ENCODE measurements at places on chromosomes 7 and 10.

DNA sequence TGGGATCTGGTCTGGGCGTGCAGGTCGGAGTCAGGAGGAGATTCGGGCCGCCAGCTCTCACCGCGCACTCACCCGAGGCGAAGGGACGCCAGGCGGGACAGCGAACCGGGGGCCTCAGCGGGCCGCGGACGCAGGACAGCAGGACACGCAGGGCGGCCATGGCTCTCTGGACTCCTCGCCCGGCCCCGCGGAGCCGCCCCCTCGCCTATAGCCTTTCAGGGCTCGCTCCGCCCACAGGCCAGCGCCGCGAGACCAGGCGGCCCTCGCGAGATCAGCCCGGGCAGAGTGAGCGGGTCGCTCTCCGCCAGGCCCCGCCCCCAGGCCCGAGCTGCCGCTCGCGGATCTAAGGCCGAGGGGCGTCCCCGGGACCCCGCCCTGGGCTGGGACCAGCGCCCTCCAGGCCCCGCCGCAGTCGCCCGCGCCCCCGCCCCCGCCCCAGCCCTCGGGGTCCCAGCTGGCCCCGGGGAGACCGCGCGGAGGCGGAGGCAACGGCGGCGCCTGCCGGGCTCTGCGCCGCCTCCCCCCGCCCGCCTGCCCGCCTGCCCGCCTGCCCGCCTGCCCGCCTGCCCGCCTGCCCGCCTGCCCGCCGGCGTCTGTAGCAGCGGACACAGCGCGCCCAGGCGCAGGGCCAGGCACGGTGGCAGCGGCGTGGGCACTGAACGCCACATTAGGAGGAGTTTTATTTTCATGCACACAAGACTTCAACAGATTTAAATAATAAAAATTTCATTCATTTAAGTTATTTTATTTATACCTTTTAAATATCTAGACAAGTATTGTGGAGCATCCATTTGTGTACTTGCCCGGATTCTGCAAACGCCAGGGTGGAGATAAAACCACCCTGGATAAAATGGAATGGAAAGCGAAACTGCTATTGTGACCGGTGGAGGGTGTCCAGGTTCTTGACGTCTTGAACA is at the start of gene ECHS1:
ECHS1 (minus strand) TSS at position 181 of the 917 bp plus-strand sequence; CDS start at position 160, 21 bp downstream.
- peak; percentile 89 for DNase-seq

DNA sequence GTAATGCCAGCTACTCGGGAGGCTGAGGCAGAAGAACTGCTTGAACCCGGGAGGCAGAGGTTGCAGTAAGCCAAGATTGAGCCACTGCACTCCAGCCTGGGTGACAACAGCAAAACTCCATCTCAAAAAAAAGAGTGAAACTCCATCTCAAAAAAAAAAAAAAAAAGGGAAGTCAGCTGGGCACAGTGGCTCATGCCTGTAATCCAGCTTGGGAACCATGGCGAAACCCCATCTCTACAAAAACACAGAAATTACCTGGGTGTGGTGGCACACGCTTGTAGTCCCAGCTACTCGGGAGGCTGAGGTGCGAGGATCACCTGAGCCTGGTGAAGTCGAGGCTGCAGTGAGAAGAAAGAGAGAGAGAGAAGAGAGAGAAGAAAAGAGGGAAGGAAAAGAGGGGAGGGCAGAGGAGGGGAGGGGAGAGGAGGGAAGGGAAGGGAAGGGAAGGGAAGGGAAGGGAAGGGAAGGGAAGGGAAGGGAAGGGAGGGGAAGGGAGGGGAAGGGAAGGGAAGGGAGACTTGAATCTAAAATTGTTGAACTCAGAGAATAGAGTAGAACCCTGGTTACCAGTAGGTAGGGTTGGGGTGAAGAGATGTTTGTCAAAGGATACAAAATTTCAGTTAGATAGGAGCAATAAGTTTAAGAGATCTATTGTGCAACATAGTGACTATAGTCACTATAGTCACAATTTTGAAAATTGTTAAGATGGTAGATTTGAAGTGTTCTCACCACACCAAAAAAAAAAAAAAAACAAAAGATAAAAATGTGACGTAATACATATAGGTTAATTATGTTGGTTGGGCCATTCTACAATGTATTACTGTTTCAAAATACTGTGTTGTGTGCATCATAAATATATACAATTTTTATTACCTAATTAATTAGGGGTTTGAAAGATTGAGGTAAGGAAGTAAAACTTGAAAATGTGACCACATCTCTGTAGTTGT is 2.5 kb downstream of the SLC16A9 start:
- DNase-seq: no peak

DNA sequence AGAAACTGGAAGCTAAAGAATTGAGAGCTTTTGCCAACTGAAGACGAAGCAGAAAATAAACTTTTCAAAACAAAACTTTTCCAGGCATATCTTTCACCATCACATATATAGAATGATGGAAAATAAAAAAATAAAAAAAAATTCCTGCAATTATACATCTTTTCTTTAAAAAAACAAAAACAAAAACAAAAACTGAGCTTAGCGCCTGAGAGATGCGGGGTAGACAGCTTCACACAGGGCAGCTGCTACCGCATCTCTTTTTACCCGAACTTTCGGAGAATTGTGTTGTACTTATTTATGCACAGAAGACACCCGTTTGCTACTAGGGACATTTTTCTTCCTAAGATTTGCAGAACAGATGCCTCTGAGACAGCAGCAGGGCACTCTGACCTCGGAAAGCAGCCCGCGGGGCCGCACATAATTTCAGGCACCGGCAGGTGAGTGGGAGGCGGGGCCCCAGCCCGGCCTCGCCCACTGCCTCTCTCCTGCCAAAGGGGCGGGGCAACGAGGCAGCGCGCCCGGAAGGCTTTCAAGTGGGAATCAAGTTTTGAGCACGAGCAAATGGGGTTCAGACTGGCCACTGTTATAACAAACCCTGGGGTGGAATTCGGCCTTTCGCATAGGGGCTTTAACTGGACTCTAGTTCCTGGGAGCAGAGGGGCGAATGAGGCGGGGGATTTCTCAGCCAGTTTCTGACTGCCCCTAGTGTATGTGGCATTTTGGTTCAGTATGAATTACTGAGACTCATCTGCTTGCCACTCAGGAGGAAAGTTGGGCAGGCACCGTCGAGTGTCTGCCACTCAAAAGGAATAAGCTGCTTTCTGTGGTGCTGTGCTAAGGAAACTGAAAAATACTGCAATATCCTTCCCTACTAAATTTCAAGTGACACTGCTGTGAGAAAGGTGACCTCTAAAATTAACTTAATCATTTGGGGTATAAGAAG is 18.5 kb upstream of the FAM133B start:
- no peak for DNase-seq

DNA sequence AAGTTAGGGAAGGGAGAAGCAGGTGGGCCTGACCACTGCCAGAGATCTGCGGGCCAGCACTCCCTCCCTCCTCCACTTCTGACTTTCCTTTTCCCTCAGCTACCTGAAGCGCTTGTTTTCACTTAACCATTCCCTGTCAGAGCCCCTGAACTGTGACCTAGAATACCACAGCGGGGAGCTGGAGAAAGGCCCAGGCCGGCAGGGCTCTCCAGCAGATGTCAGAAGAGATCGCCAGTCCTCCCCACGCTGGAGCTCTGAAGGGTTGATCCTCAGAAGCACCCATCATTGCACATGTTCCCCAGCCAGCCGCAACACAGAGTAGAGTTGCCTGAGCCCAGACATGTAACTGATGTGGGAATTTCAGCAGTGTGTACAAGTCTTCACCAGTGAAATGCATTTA is 44.4 kb upstream of the GAD2 start:
- DNase-seq: no peak

DNA sequence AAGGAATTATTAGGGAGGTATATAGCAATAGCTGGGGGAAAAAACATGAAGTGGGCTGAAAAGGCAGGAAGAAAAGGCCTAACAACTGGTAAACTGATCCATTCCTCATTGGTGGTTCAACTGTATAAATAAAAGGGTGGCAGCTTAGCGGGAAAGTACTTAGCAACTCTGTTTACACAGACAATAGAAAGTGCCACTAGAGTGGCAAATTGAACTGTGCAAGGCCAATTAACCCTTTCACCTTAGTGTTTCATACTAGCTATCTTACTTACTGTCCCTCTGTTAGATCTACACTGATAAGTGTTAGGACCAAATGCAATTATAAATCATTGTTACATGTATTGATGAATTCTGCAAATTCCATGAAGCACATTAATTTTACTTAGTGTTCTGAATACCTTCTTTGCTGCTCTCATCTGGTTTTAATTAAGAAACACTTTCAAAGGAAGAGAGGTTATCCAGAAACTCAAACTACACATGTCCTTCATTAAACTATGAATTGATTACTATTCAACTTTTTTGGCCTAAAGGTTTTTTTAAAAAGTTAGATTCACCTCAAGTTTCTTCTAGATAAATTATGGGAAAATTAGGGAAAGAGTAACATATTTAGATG is 28.0 kb downstream of the DNAJC1 start:
- no peak for DNase-seq

- peak; percentile 42 for DNase-seq
These were observed 63.5 kb downstream of the LGI1 start for GRCh38 chr10:93821051-93821772.

DNA sequence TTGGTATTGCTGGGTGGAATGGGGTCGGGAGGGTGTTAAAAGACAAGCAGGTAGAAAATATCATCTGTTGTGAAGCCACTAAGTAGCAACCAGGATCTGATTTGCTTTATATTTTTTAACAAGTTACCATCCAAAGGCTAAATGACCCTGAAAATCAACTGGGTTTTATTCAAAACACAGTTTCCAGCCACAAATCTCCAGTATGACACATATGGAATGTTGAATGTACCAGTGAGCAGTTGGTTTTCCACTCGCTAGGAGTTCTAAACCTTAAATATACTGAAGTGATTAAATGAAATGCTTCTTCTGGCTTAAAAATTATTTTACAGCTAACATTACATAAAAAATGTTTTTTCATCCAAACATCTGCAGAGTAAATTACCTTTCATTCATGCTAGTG is 112.5 kb downstream of the PDE1C start:
- DNase-seq: no peak

DNA sequence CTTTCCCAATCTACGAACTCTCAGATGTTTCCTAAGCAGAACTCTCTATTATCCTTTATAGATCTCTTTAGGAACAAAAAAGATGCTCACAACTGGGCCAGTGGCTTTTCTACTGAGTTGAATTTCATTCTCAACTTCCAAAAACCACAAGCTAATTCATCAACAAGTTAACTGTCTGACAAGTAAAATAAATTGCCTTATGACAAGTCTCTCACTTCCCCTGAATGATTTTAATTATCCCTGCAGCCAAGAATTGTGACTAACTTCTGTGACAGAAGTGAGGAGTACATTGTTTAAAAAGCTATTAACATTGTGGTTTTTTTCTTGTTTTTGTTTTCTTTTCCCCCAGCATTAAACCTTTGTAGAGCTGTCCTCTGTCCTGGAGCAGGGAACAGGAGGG is 343.1 kb downstream of the HPSE2 start:
- DNase-seq: peak; percentile 13

- DNase-seq: no peak
These were observed 31.3 kb downstream of the LAMB1 start for GRCh38 chr7:107971613-107972012.

DNA sequence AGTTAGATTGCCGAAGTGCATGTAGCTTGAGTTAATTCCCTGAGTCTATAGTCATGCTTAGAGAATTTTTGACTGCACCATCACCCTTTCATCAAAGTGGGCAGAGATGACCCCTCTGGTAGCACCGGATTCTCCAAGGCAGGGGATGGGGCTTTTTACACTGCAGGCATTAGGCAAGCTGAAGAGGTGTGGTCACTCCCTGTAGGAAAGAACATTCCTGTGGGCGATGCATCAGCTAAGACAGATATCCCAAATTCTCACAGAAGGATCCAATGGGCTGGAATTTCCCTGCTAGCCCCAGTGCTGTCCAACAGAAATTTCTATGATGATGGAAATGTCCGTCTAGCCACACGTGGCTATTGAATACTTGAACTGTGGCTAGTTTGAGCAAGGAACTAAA is 118.2 kb downstream of the ADAM12 start:
- DNase-seq: peak; percentile 22

DNA sequence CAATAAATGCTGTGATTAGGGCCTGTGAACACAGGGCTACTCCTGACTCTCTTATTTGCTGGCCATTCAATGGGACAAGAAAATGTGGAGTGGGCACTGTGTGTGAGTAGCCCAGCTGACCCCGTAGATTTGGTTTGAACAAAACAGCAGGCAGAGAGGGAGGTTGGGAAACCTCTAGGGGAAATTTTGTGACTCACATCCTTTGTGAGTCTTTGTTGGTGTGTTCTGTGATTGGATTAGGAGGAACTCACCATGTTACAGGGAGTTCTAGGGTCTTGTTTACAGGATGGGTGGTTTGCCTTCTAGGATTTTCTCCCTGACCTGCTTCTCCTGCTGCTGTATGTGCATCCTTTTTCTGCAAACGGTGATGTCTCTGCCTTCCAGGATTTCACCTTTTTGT is 128.3 kb upstream of the MKI67 start:
- no peak for DNase-seq

DNA sequence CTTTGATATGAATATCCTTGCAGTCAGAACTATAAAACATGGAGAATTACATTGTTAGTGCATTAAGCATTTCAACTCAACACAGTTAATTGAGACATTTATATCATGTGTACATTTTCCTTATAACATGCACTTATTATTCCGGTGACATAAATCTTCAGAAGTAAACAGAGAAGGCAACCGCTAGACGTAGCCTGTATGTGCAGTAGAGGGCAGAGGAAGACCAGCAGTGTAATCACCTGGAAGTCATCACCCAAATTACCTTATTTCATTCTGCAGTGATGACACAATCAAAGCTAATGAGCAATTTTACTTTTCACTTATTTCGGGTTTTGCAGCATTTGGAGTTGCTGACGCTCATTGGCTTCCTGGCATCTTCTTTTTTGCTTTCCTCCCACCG is 394.6 kb downstream of the SDK1 start:
- no peak for DNase-seq

DNA sequence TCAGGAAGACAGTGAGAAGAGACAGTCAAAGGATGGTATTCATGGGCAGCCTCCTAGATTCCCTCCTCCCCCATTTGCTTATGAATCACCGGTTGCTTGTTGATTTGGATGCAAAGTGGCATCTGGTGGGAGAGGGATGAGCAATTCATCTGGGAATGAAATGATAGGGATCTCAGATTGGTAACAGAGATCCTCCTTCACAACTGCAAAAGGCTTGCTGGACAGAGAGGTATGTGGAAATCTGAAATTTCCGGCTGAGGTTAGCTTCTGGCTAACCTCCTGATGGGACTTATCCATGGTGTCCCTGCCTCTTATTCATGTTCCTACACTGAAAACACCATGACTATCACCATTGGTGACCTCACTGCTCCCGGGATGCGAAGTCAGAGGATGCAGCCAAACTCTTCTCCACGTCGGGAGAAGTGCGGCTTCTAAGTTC is 48.4 kb upstream of the PODXL start:
- no peak for DNase-seq

GRCh38 chr7:87627634-87627994 is 584 bp upstream of the RUNDC3B start:
- no peak for DNase-seq

All from kidney glomerular epithelial cell (primary cell).